ENCODE measurements at places on chromosomes 11 and 22. TPM values are rescaled to one million over a fixed set of nuclear protein-coding genes. Genes with fewer than 3 reads are reported as not detected.

The IGLL5 gene
- total RNA-seq = not detected

The NXPE4 gene
- not detected for total RNA-seq

The PNPLA5 gene
- total RNA-seq = not detected

The PKDREJ gene
- 0.08 TPM for total RNA-seq

The ACRV1 gene
- total RNA-seq = not detected

The HBG1 gene
- not detected for total RNA-seq

The DDI1 gene
- total RNA-seq = not detected

The GDPD4 gene
- total RNA-seq = not detected

The HORMAD2 gene
- not detected for total RNA-seq

The OR51I1 gene
- not detected for total RNA-seq

The ELP4 gene
- total RNA-seq = 16.0 TPM

The LGALS1 gene
- total RNA-seq = 1,345 TPM

The CCDC157 gene
- 0.46 TPM for total RNA-seq

The RIMBP3C gene
- not detected for total RNA-seq

The NOX4 gene
- 1.5 TPM for total RNA-seq

The INS gene
- not detected for total RNA-seq

The BATF2 gene
- 1.5 TPM for total RNA-seq

The CEP164 gene
- 4.7 TPM for total RNA-seq

The SHANK3 gene
- total RNA-seq = 22.2 TPM

The POU2AF2 gene
- not detected for total RNA-seq

The LRRC56 gene
- 0.16 TPM for total RNA-seq

The MUS81 gene
- total RNA-seq = 35.5 TPM

The CDCA5 gene
- 1.7 TPM for total RNA-seq

The FZD4 gene
- total RNA-seq = 31.3 TPM

The CREB3L1 gene
- total RNA-seq = 64.1 TPM

The KDM4D gene
- 0.54 TPM for total RNA-seq

The OR8G1 gene
- not detected for total RNA-seq

The PYGM gene
- total RNA-seq = 179 TPM

The C22orf42 gene
- total RNA-seq = not detected

The ARHGAP20 gene
- total RNA-seq = 0.46 TPM

The SAA1 gene
- 7.8 TPM for total RNA-seq

The OR11H1 gene
- not detected for total RNA-seq

The HBD gene
- total RNA-seq = not detected

The GPHA2 gene
- not detected for total RNA-seq

The PIWIL4 gene
- total RNA-seq = 0.68 TPM

The RFPL3 gene
- total RNA-seq = not detected

The ACR gene
- 0.27 TPM for total RNA-seq

The MRPL23 gene
- 107 TPM for total RNA-seq

The CHCHD10 gene
- 1,642 TPM for total RNA-seq

The FUT4 gene
- total RNA-seq = 1.3 TPM

The GPR152 gene
- total RNA-seq = not detected

The MMP27 gene
- not detected for total RNA-seq

The BIRC3 gene
- 10.6 TPM for total RNA-seq

The DERL3 gene
- 3.1 TPM for total RNA-seq

The TRIM51 gene
- total RNA-seq = not detected

The MYOD1 gene
- 0.27 TPM for total RNA-seq

The SCGB1D2 gene
- total RNA-seq = 4.0 TPM

The NNMT gene
- 44.0 TPM for total RNA-seq

The RABL2B gene
- 6.8 TPM for total RNA-seq

The SLC22A6 gene
- not detected for total RNA-seq

The CD3G gene
- 0.78 TPM for total RNA-seq

The ANKK1 gene
- not detected for total RNA-seq

The ISX gene
- not detected for total RNA-seq

The LRRC74B gene
- total RNA-seq = not detected
